ENCODE measurements at places on chromosomes 1 and 21.

- DNase-seq = no peak
Observed at GRCh38 chr1:169119405-169119804, 12.9 kb downstream of the ATP1B1 start.

DNA sequence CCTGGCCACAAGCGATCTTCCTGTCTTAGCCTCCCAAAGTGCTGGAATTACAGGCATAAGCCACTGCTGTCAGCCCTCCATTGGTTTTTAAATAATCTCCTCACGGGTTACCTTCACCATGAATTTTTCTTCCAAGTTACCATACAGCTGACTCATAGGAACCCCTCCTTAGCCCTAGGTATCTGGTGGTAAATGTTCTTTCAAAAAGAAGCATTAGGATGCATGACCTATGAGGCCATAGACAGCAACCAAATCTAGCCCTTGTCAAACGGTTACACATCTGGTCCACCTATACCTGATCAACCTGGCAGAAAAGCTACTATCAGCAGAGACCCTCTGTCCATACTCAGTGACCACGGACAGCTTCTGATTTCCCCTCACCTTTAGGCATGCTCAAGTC lies 12.7 kb upstream of the DEGS1 start:
- no peak for DNase-seq

- DNase-seq = no peak
Observed at GRCh38 chr1:92820024-92820423, 11.8 kb upstream of the RPL5 start.

DNA sequence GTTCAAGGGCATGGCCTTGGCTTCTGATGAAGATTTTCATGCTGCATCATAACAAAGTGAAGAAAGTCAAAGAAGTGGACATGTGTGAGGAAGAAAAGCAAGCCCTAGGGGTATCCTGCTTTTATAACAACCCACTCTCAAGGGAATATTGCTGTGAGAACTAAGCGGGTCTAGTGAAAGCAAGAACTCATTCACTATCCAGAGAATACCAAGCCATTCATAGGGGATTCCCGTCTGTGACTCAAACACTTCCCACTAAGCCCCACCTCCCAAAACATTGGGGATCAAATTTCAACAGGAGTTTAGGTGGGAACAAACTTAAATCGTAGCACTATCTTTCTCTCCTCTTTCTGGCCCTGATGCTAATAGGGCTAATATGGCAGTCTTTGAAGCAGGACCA lies 98.5 kb upstream of the CTTNBP2NL start:
- DNase-seq = no peak

DNA sequence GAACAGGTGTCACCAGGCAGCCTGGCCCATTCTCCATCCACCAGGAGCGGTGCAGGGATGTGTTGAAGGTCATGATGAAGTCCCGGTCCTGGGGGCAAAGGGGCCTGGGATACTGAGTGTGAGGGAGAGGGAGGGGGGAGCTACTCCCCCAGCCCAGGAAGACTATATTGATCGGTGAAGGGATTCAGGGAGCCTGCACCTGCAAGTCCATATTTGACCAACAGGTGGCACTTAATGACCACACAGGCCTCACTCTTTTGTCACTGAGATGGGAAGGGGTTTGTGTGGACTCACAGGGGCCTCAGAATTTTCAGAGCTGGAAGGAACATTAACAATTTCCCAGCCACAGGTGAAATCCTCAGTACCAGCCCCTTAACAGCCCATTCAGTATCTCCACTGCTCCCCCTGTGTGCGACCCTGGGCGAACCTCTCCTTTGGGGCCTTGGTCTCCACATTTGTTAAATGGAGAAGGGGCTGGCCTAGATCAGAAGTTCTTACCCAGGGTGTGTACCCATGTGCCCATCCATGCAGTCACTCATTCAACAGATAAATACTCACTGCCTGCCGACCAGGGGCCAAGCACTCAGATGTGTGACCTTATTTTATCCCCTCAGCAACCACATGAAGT lies 55.6 kb downstream of the NKAIN1 start:
- peak; percentile 40 for DNase-seq

DNA sequence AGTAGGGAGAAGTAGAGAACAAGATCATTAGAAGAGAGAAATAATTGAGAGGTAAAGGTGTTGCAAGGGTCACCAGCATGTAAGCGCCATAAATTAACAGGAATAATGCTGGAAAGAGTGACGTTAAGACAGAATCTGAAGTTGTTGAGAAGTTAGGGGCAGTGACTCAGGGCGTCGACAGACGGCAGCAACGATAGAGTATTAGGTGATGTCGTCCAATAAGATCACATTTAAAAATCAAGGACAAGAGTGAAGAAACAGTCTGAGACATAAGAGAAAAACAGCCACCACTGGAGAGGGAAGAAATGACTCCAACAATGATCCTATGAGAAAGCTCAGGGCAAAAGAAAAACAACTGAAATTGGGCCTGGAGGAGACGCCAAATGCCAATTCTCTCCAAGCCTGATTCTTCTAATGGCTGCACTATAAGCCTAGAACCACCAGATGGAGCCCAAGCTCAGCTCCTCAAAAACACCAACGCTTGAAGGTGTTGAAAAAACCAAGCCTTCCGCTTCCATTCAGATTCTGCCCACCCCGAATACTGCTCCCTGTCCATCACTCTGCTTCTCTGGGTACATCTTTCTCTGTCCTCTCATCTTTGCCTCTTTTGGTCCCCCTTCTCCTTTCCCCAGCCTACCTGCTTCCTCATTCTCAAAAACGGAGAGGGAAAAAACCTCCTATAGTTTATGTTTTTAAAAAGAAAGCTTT lies 70.0 kb downstream of the LUZP1 start:
- DNase-seq = peak; percentile 72

- no peak for DNase-seq
Observed at GRCh38 chr21:46035809-46036695, 54.5 kb downstream of the COL6A1 start.

DNA sequence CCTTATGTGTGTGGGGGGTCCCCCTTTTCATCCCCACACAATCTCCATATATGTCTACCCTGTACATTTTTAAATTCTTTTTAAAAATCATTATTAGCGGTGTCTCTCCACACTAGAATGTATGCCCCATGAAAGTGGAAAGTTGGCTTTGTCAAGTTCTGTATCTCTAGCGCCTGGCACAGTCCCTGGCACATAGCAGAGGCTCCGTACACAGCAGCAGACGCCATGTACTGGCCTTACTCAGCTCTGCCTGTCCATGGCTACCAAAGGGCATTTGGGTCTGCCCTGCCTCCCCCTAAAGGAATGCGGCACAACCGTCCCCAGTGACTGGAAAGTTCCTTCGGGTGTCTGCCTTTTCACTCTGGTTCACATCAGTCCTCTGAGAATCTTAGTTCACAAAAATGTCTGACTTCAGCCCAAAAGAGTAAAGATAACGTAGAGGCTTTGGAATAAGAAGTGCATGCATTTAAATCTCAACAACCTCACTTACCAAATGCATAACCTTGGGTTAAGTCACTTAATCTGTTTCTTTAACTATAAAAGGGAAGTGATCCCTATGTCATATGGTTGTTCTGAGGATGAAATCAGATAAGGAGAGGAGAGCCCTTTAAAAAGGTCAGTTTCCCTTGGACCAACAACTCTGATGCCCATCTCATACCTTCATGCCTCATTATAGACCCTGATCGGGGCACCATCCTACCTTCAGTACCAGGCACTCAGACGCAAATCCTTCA lies 61.1 kb downstream of the CD46 start:
- no peak for DNase-seq

GRCh38 chr1:197065559-197065958 lies 1.5 kb downstream of the F13B start:
- no peak for DNase-seq

Measured in activated CD4-positive, alpha-beta memory T cell treated with anti-CD3 and anti-CD28 coated beads for 36 hours (primary cell).